ENCODE measurements at places on chromosomes 12 and 14. TPM values are rescaled to one million over a fixed set of nuclear protein-coding genes. Genes with fewer than 3 reads are reported as not detected.
A peak's percentile ranks its signal among the peaks of the same experiment; 100 is the strongest.

DNA sequence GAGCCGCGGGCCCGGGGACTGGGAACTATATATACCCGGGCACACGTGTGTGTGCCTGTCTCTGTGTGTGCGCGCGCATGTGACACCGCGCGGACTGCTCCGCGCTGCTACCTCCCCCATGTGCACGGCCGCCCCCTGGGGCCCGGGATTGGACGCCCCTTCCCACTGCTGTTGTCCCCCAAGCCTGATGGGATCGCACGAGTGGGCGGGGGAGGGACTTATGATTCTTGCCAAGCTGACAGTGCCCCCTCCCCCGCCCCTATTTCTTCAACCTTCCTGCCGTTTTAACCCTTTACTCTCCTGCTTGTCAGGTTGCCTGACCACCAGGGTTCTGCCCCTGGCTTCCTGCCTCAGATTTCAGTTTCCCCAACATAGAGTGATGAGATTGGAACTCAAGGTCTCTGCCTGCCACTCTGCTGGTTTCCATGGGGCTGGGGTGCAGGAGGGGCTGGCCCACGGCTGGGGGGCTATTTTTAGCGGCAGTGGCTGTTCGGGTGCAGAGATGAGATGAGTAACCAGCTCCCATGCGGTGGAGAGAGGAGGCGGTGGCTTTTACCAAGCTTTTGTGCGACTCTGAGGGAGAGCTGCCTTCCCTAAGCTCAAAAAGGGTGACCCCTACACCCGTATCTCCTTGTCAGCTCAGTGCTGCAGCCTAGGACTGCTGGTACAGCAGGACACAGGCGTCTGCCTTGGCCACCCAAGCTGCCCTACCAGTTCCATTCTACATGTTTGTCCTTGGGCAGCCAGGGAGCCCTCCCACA, at the start of gene DDN:
DDN (minus strand) TSS at position 5 of the 761 bp plus-strand sequence. CDS start 88 bp downstream, outside the sequence.
- DNase-seq, result peak; percentile 53

- DNase-seq, result peak; percentile 51
These were observed 10.2 kb downstream of the CD69 start for GRCh38 chr12:9750276-9751203.

DNA sequence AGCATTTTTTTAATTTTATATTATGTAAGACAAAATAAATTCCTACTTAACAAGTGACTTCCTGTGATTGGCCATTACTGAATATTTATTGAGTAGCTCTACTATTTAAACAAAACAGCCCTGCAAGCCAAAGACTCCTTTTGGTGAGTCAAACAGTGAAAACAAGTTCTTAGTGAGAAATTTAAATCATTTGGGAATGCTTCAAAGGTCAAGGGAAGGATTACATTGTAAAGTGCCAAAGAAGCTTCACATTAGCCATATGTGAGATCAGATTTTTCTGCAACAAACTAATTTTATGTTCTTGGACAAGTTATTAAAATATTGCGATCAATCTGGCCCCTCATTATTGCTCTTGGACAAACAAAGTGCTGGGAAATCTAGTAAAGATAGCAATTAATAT, 795.4 kb upstream of the MGAT4C start:
- DNase-seq, result no peak

GRCh38 chr12:49093792-49094159, 825 bp downstream of the DHH start:
- DNase-seq, result no peak

- DNase-seq, result no peak
These were observed 23.6 kb downstream of the BATF start for GRCh38 chr14:75545907-75546306.

DNA sequence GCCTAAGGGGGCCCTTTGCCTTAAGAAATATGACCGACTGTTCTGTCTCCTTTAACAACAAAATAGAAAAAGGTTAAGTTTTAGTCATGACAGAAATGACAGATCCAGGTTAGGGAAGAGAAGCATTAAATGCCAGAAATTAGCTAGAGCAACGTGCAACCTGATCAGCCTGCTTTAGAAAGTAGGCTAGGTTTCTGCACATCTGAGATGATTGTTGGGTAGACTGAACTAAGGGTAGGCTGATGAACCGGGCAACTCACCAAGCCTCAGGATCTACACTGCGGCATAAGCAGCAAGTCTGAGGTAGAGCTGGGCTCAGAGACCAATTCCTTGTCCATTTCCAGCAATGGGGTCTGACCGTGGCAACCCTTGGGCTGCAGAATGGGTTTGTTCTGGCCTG, 29.4 kb downstream of the NPC2 start:
- DNase-seq, result no peak

DHRS4L2 gene
- total RNA-seq, result 20.1 TPM
